ENCODE measurements at places on chromosomes 4 and X.

- no peak for DNase-seq
Measured at GRCh38 chrX:154030266-154030665, 10.6 kb upstream of the IRAK1 start.

- DNase-seq, result no peak
Measured at GRCh38 chr4:89572224-89572858, 264.6 kb downstream of the SNCA start.

- DNase-seq, result no peak
Measured at GRCh38 chr4:55517526-55518229, 29.0 kb downstream of the CLOCK start.

- DNase-seq, result no peak
Measured at GRCh38 chr4:23212558-23212957, 519.8 kb downstream of the GBA3 start.

DNA sequence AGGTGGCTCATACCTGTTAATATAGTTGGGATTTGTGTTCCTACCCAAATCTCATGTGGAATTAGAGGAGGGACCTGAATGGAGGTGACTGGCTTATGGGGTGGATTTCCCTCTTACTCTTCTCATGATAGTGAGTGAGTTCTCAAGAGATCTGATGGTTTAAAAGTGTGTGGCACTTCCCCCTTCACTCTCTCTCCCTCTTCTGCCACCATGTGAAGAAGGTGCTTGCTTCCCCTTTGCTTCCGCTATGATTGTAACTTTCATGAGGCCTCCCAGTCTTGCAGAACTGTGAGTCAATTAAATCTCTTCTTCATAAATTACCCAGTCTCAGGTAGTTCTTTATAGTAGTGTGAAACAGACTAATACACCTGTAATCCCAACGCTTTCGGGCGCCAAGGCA lies 28.3 kb upstream of the WDR19 start:
- DNase-seq, result no peak

- DNase-seq, result no peak
Measured at GRCh38 chr4:32988165-32988811, 2268.1 kb downstream of the PCDH7 start.

DNA sequence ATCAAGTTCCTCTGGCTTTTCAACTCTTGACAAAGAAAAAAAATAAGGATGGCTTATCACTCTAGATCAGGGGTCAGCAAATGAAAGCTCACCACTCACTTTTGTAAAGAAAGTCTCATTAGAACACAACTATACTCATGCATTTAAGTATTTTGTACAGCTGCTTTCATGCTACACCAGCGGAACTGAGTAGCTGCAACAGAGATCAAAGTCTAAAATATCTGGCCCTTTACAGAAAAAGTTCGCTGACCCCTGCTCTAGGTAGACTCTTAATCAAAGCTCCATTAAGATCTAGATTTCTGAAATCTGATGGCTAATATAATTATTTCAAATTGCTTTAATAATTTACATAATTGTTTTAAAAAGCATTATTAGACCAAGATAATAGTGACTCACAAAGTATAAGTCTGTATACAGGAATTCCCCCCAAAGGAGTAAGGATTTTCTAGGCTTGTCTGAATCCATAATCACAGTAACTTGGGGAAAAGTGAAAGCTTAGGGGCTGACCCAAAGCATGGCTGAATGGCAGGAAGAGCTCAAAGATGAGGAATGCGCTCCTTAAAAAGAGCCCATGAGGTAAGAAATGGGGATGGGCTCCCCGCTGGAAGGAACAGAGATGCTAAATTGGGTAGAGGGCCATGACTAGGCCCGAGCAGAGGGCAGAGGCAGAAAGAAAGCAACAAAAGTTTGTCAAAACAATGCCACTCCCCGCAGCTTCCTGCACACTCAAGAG lies 140.3 kb downstream of the SH3KBP1 start:
- no peak for DNase-seq

- DNase-seq, result no peak
Measured at GRCh38 chrX:148380650-148381561, 119.5 kb upstream of the AFF2 start.

DNA sequence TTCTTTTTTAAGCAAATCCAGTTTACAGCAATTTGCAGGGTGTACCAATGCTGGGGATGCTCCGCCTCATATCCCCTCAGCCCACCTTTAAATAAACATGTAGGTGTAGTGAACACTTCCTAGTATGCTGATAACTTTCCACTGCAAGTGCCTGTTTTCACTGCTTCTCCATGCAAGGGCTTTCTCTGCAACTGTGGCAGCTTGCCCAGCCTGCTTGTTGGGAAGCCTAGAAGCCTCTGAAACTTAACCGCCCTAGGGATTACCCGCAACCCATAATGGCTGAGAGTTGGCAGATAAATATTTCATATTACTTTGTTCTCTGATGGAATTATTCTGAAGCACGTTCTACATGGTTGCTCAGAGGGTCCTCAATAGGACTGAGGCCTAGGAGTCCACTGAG lies 253.7 kb upstream of the DDX53 start:
- no peak for DNase-seq

- no peak for DNase-seq
Measured at GRCh38 chr4:1614502-1614853, 69.6 kb downstream of the FAM53A start.

- no peak for DNase-seq
Measured at GRCh38 chr4:69930768-69931167, at the start of gene CSN1S1. CSN1S1 (plus strand) TSS chr4:69931068; CDS start chr4:69932556, 1,488 bp downstream.

- no peak for DNase-seq
Measured at GRCh38 chr4:150255610-150256224, 177.5 kb downstream of the DCLK2 start.

DNA sequence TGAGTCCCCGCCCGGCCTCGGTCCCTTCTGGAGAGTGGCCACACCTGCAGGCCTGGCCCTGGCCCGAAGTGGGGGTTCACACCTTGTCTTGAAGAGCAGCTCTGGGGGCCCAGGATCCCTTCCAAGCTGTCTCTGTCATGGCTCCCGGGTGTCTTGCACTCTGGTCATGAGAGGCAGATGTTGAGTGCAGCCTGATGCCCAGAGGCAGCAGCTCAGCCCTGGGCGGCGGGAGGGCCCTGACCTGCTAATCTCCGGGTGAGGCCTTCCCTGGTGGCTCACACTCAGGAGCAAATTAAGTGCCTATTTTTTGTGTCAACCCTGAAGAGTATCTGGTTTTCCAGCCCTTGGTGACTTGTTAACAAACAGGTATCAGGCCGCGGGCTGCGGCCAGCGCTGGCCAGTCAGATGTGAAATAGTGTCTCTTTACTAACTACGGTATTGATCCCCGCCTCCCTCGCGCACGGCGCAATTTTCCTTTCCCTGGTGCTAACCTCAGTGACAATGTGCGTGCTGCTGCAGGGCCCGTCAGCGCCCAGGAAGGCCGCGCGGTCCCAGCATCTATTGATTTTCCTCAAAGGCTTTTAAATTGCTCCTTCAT lies 24.2 kb downstream of the NKX1-1 start:
- DNase-seq, result no peak
